Dermis blood vessel endothelial cell (primary cell): ENCODE measurements at places on chromosomes 5 and 9.
A peak's percentile ranks its signal among the peaks of the same experiment; 100 is the strongest.

DNA sequence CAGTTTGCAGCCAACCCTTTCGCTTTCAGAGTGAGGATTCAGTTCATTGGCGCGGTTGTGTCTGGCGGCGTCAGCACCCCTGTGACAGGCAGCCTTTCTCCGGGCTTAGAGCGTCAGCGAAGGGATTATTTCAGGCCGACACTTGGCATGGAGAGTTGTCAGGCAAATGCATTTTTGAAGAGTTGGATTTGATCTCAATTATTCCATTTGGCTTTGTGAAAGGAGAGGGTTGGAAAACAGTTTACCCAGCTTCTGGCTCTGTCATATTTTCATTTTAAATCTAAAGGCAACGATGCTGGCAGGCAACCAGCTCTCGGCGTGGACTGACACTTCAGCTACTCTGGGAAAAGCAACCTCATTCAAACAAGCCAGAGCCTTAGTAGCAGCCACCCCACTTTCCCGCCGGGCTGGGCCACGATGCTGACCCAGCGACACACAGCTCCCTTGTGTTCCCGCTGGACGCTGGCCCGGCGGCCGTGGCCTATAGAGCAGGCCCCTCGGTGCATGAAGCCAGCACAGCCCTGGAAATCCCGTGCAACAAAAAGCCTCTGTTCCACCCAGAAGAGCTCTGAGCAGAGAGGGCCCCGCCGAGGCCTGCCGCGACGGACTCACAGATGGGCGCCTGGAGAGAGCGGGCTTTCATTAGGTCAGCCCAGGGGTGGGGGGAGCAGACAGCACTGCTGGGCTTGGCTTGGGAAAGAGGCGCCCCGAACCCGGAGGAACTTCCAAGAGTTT, 28.9 kb upstream of the LPCAT1 start:
- no peak for DNase-seq

DNA sequence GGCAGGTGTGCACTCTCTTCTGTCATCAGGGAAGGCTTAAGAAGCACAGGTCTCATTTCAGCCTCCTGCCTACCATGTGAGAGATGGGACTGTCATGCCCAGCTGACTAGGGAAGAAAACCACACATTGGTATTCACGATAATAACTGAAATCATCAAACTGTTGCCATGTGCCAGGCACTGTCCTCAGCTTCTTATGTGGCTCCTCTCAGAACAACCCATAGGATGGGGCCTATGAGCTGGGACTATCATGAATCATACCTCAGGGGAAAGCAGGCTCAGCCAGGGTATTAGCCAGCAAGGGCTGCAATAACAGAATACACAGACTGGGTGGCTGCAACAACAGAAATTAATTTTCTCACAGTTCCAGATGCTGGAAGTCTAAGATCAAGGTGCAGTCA, 3.3 kb downstream of the AFAP1L1 start:
- no peak for DNase-seq

DNA sequence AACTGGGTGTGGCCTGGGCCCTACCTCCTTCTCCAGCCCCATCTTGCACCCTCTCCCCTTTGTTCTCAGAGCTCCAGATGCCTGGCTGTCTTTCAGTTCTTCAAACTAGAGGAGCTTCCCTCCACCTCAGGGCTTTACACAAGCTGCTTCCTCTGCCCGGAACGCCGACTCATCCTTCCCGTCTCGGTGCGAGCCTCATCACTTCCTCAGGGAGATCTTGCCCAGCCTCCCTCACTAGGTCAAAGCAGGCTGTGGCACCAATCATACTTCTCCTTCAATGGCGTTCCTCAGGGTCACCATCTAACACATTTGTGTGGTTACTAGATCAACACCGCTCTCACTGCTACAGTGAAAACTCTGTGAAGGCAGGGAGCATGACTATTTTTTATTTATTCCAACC, 56.2 kb upstream of the ZSWIM6 start:
- DNase-seq, result peak; percentile 83

DNA sequence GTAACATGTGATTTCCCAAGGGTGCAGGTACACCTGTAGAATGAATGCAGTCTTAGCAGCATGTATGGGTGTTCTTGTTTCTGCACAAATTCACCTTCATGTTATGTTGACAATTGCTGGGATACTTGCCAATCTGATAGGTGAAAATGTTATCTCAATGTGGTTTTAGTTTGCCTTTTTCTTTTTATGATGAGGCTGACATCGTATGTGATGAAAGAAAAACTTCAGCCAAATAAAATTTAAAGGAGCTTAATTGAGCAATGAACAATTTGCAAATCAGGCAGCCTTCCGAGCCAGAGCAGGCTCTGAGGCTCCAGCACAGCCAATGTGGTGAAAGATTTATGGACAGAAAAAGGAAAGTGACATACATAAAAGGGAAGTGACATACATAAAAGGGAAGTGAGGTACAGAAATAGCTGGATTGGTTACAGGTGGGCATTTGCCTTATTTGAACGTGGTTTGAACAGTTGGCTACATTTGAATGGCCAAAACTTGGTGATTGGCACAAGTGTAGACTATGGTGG, 10.5 kb downstream of the TAL2 start:
- DNase-seq, result peak; percentile 10
